ENCODE measurements at places on chromosomes 11 and 22.
A peak's percentile ranks its signal among the peaks of the same experiment; 100 is the strongest.

GRCh38 chr11:2314525-2315394 is 12.9 kb downstream of the TSPAN32 start:
- no peak for DNase-seq

DNA sequence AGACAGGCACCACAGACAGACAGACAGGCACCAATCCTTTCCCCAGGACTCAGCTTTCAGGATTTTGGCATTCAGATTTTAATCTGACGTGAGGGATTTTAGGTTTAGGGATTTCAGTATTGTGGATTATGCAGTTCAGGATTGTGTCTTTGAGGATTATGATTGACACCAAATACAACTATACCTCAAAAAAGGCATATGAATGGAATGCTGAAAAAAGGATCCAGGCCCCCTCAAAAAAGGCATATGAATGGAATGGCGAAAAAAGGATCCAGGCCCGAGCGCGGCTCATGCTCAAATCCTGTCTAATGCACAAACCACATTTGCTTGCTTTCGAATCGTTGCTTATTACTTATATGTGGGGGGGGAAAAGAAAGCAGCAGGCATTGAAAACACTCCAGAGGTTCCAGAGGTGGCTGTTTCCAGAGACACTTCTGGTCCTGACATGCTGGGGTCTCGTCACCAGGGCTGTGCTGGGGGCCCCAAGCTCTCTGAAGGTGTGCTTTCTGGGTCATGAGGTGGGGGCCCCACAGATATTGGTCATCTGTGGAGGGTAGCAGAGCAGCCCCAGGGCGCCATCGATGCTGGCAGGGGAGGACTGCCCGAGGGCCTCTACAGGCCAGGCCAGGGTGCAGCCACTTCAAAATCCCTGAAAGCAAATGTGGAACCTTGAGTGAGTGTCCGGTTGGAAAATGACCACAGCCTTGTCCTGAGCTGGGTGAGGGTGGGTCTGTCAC is 16.8 kb upstream of the OSBPL5 start:
- no peak for DNase-seq

DNA sequence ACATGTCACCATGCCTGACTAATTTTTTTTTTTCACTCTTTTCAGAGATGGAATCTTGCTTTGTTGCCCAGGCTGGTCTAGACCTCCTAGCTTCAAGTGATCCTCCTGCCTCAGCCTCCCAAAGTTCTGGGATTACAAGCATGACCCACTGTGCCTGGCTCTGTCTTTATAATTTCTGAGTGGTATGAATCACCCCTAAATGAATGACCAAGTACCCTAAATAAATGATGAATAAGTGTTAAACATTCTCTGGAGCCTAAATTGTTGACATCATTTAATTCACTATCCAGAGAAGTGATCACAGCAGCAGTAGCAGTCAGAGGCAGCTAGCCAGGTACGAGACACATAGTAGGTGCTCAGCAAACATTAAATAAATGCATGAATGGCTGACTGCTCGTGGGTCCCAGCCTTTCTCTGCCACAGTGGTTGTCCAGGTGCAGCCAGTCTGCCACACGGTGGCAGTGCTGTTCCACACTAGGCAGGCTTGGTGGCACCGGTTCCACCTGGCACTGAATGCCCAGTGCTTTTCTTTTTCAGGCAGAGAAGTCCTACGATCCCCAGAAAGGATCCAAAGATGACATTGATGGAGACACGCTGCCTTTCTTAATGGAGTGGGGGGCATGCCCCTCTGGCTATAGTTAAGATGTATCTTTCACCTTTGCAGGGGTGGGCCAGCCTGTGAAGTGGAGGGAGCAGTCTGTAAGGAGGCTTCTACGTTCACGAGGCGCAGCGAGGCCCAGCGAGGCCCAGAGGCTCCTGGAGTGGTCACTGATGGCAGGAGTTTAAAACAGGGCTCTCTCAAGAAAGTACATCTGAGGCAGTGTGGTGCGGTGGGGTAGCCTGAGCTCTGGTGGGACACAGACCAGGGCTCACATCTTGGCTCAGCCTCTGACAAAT is 8.7 kb upstream of the TTC12 start:
- peak; percentile 76 for DNase-seq

DNA sequence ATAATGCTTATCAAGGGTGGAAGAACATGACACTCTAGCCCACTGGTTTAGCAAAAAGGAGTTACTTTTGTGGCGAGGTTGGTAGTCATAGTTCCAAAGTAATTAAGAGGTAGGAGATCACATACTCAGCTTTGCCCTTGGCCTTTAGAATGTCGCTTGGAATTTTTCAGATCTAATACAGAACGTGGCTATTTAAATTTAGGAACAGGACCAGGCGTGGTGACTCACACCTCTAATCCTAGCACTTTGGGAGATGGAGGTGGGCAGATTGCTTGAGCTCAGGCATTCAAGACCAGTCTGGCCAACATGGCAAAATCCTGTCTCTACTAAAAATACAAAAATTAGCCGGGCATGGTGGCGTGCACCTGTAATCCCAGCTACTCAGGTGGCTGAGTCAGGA is 26.1 kb upstream of the ZNRF3 start:
- no peak for DNase-seq

DNA sequence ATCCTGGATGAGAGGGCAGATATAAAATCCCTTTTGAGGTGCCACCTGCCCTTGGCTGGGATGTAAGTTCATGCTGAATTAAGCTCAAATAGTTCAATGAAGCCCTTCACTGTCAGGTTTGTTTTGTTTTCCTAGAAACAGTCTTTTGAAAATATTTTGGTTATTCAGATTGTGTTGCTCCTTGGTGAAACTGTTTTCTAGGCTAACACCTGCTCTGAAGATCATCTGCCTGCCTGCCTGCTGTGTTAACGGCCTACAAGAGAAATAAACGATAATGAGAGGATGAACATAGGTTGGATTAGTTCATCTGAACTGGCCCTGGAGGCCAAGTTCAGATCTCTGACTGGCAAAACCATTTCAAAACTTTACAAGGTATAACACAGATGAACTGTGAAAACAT is 67.4 kb downstream of the ZBTB44 start:
- DNase-seq: no peak

GRCh38 chr11:111351374-111352055 is 27.6 kb downstream of the POU2AF1 start:
- no peak for DNase-seq

DNA sequence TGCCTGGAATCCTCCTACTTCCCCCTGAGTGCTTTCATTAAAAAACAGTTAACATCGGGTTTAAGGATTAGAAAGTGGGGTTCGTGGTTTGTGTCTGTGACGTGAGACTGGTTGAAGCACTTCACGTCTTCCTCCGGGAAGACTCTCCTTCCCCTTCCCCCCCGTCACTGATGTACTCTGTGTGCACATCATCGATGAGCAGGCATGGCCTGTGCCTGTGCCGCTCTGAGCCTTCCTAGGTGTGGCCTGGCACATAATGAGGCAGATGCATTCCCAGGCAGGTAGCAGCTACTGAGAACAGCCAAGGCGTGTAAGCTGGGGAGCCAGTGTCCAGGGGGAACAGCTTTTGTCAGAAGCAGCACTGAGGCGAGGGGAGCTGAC is 93.8 kb downstream of the BCR start:
- no peak for DNase-seq

GRCh38 chr11:33377412-33378370 is 120.5 kb downstream of the HIPK3 start:
- DNase-seq: no peak

- DNase-seq: no peak
Measured at GRCh38 chr22:48423481-48423911, 1404.2 kb downstream of the BRD1 start.

DNA sequence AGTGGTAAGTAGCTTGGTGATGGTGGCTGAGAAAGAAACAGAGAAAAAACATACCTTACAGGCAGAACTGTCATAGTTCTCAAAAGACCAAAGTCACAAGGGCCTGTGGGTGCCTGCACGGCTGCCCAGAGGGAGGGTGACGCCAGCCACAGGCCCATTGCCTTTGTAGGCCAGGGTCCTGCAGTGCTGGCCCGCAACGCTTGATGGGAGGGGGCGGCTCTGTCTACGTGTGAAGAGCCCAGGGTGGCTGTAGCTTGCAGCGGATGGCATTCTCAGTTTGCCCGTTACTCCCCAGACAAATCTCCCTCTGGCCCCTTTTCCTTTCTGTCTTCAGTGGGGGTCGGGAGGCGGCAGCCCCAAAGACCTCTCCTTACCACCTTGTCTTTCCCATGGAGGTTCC is 24.7 kb upstream of the B3GAT1 start:
- DNase-seq: no peak

- DNase-seq: peak; percentile 46
Measured at GRCh38 chr11:119339589-119340334, 921 bp downstream of the C1QTNF5 start.

DNA sequence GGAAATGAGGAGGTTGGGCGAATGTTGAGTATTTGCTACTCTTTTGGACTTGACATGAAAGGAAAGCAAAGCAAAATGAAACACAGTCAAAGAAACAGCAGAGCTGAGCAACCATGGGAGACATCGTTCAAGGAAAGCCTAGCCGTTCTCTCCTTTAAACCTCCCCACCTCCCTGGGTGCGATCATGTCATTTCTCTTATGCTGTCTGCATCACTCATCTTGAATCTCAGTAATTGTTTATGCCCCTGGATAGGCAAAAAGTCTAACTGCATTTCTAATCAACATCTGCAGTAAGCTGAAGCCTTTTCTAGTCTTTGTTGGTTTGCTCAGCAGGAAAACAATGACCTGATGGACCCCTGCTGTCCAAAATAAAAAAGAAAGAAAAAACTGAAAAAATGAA is 107.0 kb downstream of the MSANTD4 start:
- no peak for DNase-seq

DNA sequence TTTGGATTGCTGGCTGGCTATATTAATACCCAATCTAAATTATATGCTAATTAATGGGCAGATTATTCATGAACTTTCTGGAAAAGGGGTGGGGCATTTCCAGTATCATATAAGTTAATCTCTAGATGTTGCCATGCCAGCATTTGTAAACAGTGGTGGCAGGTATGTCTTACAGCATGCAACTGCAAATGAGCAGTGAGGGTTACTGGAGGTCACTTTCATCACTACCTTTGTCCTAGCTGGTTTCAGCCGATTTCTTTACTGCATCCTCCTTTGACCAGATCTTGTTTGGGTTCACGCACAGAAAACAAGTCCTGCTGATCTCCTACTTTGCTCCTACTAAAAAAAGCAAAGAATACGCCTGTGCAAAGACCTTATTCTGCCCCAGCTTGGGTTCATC is 89.1 kb upstream of the USP47 start:
- DNase-seq: no peak

DNA sequence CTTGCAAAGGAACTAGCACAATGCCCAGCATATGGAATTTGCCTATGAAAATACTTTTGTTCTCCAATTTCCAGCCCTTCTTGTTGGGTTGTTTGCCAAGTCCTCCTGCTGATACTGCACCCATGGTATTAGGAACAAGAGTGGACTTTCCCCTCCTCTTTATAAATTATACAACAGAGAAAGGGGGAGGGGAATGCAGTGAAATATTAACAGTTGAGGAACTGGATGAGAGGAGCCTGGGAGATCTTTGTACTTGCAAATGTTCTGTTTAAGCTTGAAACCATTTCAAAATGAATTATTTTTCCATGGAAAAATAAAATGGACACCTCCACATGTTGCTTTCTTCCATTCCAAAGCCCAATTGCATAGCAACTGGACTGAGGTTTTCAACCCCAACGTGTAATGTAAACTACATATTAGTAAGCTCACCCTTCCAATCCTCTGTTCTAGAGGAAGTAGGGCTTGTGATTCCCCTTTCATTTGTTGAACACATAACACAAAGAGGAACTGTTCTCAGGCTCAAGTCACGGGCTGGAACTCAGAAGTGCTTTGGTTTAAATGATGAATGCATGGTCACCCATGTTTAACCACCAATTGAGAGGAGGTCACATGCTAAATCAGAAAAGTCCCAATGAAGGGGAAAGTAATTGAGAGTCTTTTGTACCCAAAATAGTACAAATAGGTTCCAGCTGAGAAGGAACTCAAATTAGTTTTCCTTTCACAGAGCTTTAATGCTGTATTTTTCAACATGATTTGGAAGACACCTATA is 66.2 kb upstream of the ZC3H12C start:
- peak; percentile 93 for DNase-seq

Measured in inflammatory macrophage (primary cell).